Epithelial cell of prostate (primary cell): ENCODE measurements at places on chromosomes 1 and 21.

GRCh38 chr1:183704131-183704530, 51.0 kb upstream of the APOBEC4 start:
- DNase-seq, result no peak

DNA sequence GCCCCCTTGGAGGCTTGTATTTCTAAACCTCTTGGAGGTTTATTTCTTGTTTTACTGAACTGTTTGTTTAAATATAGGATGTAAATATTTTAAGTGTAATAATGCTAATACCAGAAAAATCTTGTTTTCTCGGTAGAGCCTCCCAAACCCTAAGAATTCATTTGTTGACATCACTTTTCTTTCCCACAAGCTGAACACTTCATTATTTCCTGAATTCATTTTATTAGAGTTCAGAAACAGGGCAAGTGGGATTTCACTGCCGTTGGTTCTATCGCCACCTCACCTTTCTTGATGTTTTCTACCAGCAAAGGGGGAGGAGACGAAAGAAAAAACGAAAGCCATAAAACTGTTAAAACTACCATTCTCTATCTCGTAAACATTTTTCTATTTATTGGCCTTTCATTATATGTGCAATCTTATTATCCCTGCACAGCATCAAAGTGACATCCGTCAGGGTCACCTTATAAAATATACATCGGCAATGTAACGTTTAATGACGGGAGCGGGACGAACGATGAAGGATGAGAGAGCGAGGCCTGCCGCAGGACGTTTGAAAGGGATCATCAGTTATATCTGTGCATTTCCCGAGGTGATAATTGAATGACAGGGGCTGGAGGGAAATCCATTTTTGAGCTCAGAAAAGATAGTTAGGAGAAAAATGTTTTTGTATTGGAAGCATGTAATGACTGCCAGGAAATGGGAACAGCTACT, 59.5 kb downstream of the SLC45A1 start:
- DNase-seq, result no peak

DNA sequence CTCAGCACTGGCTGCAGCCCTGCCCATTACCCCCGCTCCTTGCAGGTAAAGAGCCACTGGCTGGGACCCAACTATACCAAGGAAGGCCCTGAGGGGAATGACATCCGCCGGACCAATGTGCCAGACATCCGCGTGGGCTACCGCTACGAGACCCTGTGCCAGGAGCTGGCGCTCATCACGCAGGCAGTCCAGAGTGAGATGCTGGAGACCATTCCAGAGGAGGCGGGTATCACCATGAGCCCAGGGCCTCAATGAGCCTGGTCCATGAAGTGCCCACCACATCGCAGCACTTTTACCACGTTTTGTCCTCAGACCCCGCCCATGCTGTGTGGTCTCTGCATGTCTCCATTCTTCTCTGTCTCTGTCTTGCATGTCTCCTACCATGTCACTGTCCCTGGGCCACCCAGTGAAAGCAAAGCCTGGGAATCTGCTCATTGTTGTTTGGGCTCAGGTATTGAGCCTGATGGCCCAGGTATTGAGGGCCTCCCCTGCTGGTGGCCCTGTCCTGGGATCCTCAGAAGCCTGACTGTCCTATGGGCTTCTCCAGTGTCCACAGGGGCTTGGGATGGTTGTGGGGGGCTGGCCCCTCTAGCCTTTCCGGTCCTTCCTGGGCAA, 11.4 kb downstream of the AMPD2 start:
- DNase-seq, result no peak

- DNase-seq, result no peak
These were observed 22.1 kb downstream of the ZBTB17 start for GRCh38 chr1:15953791-15954241.

DNA sequence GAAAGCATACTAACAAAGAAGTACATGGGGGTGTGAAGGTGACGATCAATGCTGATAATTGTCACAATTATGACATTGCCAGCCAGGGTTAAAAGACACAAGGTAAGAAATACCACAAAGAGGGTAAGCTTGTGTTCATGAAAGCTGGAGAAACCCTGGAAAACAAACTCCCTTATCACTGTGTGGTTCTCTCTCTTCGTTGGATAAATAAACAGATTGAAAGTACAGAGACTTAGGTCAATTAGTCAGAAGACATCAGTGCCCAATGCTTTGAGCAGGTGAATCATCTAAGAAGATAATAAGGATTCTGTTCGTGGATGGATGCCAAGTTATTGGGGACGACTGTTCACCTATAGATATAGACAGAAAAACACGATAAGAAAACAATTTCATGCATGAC, 22.4 kb upstream of the FCER1A start:
- no peak for DNase-seq
